Gastrocnemius medialis (tissue), 4 donors: ENCODE measurements at places on chromosomes 1 and 21. TPM values are rescaled to one million over a fixed set of nuclear protein-coding genes. Genes with fewer than 3 reads are reported as not detected.

The WNT2B gene
- 1.5 TPM for total RNA-seq

The TRIM58 gene
- 0.26 TPM for total RNA-seq

The NR1I3 gene
- not detected for total RNA-seq

The S100A3 gene
- total RNA-seq = 0.88 TPM

The CFAP107 gene
- total RNA-seq = not detected

The HSF2BP gene
- not detected for total RNA-seq

The HCRTR1 gene
- not detected for total RNA-seq

The LINGO4 gene
- 24.5 TPM for total RNA-seq

The LCE2B gene
- not detected for total RNA-seq

The CENPS gene
- 3.8 TPM for total RNA-seq

DNA sequence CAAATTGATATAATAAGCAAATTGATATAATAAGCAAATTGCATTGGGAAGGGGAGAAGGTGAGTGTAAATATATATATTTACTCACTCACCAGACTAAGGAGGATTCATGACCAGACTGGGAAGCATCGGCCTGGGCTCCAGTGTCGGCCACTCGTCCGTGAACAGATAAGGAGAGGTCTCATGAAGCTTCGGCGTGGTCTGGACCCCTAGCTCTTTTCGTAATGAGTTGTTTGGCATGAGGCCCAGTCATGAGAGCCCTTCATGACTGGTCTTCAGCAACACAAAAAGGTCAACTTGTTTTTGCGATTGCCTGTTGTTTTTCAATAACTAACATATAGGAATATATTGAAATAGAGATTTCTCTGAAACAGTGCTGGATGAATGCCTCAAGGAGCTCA, 222.9 kb upstream of the KCNK2 start:
- no peak for DNase-seq

- DNase-seq = no peak
Observed at GRCh38 chr21:38255571-38256117, 1.1 kb upstream of the KCNJ15 start.

DNA sequence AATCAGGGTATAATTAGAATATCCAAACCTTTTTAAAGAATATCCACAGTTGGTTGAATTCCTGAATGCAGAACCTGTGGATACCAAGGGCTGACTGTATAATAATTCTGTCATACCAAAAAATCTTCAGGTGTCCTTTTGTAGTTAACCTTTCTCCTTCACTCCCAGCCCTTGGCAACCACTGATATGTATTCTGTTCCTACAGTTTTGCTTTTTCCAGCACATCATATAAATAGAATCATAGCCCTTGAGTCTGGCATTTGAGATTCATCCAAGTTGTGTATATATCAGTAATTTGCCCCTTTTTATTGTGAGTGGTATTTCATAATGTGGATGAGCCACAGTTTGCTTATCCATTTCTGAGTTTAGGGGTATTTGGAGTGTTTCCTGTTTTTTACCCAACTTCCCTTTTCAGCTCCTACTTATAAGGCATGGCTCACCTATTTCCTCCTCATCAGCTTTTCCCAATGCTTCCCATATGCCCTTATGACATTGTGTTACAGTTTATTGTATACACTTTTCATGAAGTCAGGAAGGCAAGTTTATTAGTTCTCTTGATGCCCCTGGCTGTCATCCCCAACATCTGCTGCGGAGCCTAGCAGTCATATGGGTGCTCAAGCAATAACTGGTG, 35.0 kb upstream of the AGO1 start:
- no peak for DNase-seq

- DNase-seq = no peak
Observed at GRCh38 chr1:234554218-234554697, 55.7 kb downstream of the IRF2BP2 start.

- DNase-seq = peak; percentile 4
Observed at GRCh38 chr1:1079408-1080121, 5.5 kb upstream of the RNF223 start.

DNA sequence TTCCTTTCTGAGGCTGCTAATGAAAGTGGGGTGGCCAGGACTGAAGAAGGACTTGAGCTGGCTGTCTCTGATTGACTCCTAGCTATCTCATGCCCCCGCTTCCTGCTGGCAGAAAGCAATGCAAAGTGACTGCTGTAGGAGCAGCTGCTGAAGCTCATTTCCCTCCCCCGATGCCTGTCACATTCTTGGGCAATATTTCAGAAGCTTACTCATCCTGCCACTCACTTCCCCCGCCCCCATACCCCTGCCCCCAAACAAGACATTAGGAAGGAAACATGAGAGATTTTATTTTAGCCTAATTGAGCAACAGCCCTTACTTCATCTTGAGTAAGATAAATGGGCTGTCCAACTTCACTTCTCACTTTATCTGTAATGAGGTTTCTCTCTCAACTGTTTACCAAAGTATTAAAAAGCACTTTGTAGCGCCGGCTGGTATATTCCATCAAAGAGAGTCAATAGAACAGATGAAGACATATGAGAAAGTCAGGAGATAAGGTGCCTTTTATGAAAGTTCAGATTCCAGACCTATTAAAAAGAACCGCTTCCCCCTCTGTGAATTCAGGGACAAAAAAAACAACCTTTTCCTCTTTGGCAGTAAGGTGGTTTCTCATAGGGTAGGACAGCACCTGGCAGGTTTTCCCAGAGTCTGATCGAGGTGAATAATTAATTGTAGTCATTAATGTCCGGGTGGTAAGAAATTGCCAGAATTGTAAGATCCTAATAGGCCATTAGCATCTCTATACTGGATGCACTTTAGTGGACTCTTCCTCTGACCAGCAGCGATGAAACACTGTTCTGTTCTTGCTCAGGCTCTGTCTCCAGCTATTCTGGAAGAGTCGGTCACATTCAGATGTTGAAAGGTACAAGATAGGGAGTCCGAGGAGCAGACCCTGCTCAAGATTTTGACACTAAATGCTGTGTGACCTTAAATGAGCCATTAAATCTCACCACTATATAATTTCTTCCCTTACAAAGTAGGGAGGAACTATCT, 70.2 kb downstream of the SH3GLB1 start:
- peak; percentile 95 for DNase-seq

GRCh38 chr1:228400237-228400651, 6.4 kb downstream of the TRIM11 start:
- no peak for DNase-seq

DNA sequence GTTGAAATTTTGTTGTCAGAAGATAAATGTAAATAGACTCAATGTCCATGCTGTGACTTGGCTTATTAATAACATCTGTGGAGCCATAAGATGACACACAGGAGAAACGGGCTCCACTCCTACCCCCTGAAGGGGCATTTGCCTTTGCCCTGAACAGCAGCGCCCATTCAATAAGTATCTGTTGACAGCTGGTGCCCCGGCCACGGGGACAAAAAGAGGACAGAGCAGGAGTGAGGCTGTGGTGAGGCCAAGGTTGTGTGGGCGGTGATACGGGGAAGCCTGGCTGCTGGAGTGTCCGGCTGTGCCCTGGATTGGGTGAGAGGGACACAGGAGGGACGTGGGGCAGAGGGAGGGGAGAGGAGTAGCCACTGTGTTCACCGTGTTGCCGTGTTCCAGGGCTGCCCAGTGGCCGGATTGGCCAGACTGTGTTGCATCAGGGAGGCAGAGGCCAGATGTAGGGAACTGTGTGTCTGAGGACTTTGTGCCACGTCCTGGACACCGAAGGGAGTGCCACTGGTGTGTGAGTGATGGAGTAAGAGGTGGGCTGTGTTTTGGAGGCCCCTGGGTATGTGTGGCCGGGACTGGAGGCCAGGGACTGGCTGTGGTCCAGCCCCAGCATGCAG, 15.1 kb downstream of the PRMT2 start:
- DNase-seq = no peak

- DNase-seq = no peak
Observed at GRCh38 chr1:43441166-43441893, 12.4 kb downstream of the HYI start.
